ENCODE measurements at places on chromosomes 6 and 20.

- no peak for DNase-seq
Observed at GRCh38 chr6:57072108-57072507, 17.9 kb upstream of the ZNF451 start.

GRCh38 chr6:47265971-47266370 lies 43.7 kb downstream of the TNFRSF21 start:
- no peak for DNase-seq

DNA sequence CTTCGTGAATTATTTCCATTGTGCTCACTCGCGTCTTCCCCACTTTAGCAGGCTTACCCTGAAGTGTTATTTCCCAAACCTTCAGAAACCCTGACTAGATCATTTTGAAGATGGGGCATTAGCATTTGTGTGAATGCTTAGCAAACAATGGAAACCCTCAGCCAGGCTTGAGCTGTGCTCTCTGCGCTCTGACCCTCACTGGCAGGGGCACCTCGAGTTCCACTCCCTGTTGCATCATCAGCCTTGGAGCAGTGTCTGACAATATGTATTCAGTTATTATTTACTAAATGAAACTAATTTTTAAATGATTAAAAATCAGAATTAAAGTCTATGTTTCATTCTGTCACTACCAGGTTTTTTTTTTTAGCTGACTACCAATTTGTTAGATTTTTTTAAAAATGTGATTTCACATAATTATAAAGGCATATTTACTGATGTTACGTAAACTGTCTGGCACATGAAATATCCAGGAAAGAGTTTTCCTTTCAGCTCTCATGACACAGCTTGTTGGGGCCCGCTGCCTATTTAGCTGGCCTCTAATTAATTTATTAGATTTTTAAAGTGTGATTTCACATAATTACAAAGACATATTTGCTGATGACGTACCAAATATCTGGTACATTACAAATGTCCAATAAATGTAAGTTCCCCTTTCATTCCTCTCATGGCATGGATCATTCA lies 155.2 kb downstream of the PACRG start:
- no peak for DNase-seq

DNA sequence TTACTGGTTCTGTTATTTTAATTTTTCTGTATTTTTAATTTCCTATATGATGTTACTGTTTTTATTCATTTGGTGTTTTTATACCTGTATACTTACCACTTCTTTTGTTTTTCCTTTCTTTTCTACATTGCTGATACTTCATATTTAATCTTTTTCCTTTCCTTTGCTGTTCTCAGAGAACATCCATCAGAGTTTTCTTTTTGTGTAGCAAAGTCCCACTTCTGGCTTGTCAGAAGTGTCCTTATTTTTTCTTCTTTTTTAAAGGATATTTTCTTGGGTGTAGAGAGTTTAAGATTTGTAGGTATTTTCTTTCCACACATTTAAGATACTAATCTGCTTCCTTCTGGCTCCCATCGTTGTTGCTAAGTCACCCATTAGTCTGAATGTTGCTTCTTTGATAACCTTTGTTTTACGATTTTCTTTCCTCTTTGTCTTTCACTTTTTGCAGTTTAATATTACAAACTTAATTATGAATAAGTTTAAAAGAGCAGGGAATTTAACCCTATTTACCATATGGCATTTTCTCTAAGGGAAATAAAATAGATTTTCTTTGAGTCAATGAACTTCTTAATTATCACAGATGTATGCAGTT lies 18.5 kb downstream of the CD2AP start:
- DNase-seq: no peak

- no peak for DNase-seq
Observed at GRCh38 chr20:58436868-58437645, 48.0 kb downstream of the VAPB start.

GRCh38 chr20:10987651-10988383 lies 314.0 kb upstream of the JAG1 start:
- no peak for DNase-seq

DNA sequence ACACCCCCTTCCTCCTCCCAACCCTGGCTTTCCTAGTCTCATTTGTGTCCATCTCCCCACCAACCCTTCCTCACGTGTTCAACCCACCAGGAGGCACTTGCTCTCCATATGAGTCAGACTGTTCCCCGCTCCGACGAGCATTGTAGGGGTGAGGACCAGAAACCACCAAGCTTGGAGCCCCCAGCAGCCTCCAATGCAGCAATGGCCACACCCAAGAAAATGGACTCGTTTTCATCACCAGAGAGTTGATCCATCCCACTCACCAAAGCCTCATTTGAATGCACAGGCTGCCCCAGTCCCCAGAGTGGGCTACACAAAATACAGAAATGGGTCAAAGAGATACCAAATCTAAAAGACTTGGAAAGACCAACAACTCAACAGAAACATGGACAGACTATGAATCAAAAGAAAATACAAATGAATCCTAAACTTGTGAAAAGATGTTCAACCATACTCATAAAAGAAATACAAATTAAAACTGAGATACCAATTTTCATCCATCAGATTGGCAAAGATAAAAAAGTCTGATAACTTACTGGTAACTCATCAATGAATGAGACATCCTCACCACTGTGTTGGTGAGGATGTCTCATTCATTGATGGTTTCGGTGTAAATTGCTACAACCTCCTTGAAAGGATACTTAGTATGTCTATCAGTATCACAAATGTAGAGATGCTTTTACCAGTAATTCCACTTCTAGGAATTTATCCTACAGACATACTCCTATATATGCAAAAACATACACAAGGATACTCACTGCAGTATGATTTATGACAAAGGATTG lies 68.1 kb downstream of the TRERF1 start:
- no peak for DNase-seq

- DNase-seq: no peak
Observed at GRCh38 chr6:132750455-132751248, 7.1 kb downstream of the VNN2 start.

DNA sequence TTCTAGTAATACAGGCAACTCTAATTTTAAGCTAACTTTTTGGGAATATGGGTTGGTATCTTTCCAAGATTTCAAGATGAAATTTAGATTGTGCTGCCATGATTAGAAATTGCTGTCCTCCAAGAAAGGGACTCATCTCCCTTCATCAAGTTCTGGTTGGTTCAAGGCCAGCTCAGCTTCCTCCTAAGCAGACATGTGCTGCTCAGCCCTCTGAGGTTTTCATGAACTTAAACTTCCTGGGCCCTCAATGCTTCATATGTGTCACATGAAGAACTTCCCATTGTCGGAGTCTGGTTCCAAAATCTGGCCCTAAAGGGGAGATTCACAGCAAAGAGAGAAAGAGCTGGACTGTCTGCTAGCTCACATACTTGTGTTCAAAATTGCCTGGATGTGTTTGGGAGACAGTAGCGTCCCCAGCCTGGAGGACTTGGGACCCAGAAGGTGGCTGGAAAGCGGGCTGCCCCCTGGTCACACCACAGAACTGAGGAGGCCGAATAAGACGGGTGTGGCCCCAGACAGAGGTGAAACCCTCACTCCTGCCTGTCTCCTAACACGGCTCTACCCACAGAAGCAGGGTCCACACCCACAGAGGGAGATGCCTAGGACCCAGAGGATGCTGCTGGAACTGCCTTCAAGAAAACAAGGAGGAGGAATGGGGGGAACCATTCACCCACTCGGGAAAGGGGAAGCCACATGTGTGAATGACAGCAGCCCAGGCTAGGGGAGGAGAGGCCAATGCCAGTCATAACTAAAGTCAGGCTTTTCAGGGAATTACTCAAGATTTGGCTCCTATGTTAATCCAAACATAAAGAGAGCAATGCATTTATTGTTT lies 54.3 kb upstream of the GPR31 start:
- DNase-seq: no peak

DNA sequence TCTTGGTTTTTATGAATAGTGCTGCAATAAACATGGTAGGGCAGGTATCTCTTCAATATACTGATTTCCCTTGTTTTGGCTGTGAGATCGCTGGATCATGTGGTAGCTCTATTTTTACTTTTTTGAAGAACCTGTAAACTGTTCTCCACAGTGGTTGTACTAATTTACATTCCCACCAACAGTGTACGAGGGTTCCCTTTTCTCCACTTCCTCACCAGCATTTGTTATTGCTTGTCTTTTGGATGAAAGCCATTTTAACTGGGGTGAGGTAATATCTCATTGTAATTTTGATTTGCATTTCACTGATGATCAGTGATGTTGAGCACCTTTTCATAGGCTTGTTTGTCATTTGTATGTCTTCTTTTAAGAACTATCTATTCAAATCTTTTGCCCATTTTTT lies 8.0 kb upstream of the ARG1 start:
- DNase-seq: no peak

All from stimulated activated CD8-positive, alpha-beta memory T cell treated with anti-CD3 and anti-CD28 coated beads, Interleukin-15, amount 100 ng/mL, for 48 hours (primary cell).